Inflammatory macrophage treated with lipopolysaccharide for 4 hours (primary cell): ENCODE measurements at places on chromosomes 11 and 22.

GRCh38 chr11:119486016-119486415, 63.0 kb upstream of the THY1 start:
- DNase-seq: no peak

DNA sequence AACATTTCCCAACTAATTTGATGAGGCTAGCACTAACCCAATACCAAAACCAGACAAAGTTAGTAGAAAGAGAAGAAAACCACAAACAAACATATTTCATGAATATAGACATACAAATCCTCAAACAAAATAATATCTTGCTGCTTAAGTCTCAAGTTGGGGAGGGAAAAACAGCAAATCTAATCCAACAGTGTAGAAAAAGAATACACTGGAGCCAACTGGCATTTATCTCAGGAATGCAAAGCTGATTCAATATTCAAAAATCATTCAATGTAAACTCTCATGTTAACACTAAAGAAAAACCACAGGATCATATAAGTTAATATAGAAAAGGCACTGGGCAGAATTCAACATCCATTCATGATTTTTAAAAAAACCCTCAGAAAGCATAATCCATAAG, 18.2 kb downstream of the GNB1L start:
- DNase-seq: no peak

DNA sequence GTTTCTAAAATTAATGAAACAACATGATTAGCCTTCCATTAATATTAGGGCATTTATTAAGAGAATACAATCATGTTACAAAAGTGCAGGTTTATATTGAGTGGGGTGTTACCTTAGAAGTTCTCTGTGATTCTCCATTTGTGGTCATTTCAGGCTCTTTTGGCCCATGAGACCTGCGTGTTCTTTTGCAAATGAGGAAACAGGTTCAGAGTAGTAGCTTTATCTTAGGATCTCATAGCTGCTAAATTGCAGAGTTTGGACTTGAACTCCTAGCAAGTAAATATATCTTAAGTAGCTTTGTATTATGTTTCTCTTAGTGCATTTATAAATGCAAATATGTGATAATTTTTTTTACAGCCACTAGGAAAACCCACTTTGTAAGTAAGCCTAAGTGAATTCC, 18.3 kb downstream of the FAR1 start:
- DNase-seq: no peak

DNA sequence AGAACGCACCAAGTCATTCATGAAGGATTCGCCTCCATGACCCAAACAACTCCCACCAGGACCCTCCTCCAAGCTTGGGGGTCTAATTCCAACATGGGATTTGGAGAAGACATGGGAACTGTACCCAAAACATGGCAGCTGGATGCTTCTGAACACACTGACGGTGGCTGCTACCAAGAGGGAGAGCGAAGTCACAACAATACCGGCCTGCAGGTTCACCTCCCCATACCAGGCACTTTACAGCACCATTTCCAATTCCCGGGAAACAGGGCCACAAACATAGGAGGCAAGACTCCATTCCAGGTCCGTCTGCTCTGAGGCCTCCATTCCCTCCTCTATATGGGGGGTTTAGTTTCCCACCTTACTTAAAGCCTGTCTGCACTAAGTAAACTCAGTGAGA, 75.8 kb downstream of the LINC01488 start:
- DNase-seq: no peak

GRCh38 chr11:9206496-9206895, 58.7 kb downstream of the DENND5A start:
- no peak for DNase-seq

DNA sequence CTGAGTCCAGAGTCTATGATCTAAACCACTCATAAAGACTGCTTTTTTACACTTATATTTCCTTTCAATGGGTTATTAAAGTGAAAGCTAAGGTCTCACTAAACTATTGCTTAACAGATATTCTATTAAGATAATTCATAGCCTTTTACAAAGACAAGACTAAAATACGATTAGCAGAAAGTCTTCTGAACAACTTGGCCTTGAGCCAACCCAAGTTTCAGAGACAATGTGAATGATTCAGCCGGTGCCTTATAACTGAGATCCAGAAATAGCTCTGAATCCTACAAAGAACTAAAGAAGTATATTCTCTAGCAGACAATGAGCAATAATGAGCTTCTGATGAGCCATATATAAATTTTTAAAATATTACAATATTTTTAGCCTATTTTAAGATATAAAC, 41.5 kb upstream of the CARD18 start:
- peak; percentile 81 for DNase-seq

DNA sequence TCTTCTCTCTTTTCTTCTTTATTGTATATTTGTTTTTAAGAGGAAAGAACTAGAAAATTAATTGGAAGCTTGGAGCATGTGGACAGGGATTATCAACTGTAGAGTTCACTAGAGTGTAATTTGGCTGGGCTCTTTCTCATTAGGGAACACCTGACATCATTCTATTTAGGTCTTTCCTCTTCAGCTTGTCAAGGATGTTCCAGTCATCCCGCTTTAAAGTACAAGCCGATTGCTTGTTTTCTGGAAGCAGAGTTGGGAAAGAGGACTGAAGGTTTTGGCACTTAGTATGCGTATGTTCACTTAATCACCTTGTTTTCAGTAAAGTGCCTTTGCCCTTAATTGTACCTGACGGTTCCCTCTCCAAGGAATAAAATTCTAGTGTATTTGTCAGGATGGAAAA, 111.6 kb downstream of the WNT11 start:
- no peak for DNase-seq

DNA sequence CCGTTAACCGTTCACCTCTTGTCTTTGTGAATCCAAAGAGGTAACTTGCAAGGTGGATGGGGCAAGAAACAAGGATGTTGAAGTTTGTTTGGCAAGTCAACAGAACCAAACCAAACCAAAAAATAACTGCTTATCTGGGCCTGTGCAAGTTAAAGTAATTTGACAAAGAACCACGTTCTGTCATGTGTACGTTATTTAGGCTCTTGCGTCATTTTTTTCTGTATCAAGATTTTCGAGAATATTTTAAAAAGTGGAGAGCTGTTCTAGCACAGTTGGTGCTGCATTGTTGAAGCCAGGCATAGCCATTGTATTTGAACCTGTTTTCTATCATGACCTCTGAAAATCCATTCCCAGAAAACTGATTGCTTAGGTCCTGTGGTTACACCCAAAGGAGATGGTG, 55.1 kb downstream of the PARVA start:
- DNase-seq: no peak

DNA sequence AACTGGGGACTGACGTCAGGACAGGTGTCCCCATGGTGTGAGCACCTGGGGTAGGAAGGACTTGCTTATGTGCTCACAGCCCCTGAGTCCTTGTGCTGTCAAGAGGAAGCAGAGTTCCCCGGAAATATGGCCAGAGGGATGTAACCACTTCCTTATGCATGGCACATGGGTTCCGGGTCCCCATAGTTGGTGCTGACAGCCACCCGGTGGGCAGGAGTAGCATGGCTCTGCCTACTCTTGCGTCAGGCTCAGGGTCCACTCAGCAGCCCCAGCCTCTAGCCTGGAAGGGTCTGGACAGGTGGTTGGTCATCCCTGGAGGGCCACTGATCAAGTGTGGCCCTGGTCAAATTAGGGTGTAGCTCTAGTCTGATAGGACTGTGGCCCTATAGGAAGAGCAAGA, 42.8 kb upstream of the CCND1 start:
- no peak for DNase-seq

GRCh38 chr22:37498289-37498909, 12.2 kb upstream of the MFNG start:
- peak; percentile 48 for DNase-seq

GRCh38 chr22:28054819-28055208, 135.8 kb upstream of the PITPNB start:
- DNase-seq: no peak

GRCh38 chr22:24805790-24806662, at the start of gene SGSM1:
Gene SGSM1, plus strand, starts transcription at chr22:24806211. Its CDS starts 115 bp downstream, at chr22:24806326.
- DNase-seq: peak; percentile 67

DNA sequence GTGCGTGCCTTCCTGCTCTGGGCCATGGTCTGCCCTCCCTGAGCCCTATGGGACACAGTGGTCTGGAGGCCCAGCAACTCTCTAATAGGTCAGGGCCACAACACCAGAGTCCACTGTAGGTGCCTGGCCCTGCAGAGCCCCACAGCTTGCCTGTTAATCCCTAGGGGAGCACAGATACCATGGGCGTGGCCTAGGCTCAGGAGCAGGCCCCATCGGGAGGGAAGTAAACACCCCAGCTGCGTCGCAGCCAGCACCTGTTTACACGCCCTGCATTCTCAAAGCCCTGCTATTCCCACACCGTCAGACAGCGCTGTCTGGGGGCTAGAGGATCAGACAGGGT, 2.5 kb downstream of the KCTD17 start:
- no peak for DNase-seq

- DNase-seq: no peak
These were observed 47.5 kb upstream of the CDON start for GRCh38 chr11:126109941-126110731.

DNA sequence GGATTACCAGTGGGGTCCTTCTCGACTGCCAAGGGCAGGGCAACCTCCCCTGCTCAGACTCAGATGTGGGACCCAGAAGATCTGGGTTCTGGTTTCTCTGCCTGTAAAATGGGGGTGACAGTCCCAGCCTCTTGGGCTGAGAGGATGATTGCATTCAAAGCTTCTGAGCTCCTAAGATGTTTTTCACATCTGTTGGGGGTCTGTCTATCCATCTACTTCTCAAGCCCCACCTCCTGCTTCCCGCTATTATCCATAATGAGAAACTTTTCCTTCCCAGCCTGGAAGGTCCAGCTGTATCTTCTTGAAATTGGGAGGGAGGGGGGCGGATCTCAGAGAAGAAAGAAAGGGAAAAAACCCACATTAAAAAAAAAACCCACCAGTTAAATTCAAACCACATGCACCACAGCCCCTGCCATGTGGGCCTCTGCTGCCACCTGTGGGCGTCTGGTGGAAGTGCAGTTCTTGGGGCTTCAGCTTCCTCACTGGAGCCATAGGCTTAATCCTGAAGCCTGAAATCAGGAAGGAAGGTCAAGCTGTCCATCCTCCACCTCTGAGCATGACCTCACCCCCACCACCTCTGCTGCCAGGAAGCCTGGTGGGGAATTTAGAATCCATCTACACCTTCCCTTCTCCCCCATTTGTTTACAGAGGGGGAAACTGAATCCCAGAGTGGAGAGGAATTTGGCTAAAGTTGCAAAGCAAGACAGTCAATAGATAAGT, 27.3 kb downstream of the ARHGEF17 start:
- DNase-seq: peak; percentile 71

GRCh38 chr22:45483319-45483718, 19.4 kb upstream of the FBLN1 start:
- no peak for DNase-seq

DNA sequence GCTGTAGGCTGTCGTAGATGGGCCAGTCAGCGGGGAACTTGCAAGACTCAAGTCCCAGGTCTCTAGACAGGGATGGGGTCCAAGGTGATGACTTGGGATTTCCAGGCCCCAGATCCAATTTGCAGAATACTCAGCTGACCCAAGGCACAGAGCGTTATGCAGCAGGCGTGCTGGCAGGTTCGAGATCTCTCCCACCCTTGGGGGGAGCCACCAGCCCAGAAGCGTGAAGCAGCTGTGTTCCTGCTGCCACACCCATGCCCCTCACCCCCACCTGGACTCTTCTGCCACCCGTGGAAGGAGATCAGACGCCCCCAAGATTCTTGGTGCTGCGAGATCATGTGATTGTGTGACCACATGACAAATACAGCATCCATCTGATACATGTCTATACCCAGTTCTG, 142.6 kb downstream of the BRD1 start:
- DNase-seq: no peak

- no peak for DNase-seq
These were observed 96.6 kb downstream of the FDX1 start for GRCh38 chr11:110526323-110526722.

GRCh38 chr22:44005524-44005923, 18.6 kb upstream of the PARVB start:
- DNase-seq: peak; percentile 69

- DNase-seq: no peak
These were observed 88.0 kb downstream of the ZBTB16 start for GRCh38 chr11:114147375-114148012.

DNA sequence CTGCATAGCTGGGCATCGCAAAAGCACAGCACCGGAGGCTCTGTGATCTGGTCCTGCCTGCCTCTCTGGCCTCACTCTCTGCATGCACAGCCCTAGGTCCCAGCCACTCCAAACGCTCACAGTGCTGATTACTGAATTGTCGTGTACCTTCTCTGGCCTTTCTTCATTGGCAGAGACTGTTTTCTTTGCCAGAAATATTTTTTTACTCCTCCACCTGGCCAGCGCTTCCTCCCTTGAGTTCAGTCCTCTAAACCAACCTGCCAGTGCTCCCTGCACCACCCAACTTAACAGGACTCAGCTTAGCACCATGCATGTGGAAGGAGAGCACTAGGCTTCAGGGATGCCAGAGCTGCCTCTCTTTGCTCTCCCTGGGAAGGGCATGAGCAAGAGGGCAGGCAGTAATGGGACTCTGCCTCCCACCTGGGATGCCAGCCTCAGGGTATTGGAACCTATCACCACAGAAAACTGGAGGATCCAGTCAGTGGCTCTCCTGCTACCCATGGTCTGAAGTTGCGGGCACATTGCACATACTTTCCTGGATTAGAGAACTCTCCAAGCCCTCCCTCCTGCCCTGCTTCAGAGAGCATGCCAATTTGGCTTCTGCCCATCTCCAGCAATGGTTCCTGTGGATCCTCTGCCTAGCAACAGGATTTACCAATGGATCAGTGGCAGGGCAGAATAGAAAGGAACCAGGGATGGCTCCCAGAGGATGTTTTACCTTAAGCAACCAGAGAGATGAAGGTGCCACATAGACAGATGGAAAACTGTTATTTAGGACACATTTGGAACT, 37.0 kb upstream of the GNAZ start:
- DNase-seq: no peak

DNA sequence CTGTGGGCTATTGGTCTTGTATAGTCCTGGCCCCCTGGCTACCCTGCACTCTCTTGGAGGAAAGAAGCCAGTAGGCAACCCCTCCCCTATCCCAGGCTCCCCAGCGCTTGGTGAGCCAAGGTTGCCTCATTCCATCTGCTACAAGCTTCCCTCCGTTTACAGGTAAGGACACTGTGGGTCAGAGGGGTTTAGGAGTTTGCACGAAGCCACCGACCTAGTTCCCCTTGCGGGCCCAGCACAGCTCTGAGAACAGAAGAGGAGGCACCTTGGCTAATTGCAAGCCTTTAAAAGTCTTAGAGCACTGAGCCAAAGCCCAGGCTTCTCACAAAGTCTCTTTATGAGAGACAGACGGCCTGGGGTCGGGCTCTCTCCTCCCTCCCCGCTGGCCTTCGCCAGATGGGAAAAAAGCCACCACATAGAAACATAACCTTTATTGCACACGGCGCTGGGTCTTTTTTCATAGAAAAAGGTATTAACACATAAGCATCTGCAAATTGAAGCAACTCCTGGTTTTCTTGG, 99.8 kb downstream of the CEP164 start:
- no peak for DNase-seq
